Activated naive CD8-positive, alpha-beta T cell treated with anti-CD3 and anti-CD28 coated beads, Interleukin-2, amount 50 U/mL, for 24 hours (primary cell): ENCODE measurements at places on chromosomes 7 and 10.

DNA sequence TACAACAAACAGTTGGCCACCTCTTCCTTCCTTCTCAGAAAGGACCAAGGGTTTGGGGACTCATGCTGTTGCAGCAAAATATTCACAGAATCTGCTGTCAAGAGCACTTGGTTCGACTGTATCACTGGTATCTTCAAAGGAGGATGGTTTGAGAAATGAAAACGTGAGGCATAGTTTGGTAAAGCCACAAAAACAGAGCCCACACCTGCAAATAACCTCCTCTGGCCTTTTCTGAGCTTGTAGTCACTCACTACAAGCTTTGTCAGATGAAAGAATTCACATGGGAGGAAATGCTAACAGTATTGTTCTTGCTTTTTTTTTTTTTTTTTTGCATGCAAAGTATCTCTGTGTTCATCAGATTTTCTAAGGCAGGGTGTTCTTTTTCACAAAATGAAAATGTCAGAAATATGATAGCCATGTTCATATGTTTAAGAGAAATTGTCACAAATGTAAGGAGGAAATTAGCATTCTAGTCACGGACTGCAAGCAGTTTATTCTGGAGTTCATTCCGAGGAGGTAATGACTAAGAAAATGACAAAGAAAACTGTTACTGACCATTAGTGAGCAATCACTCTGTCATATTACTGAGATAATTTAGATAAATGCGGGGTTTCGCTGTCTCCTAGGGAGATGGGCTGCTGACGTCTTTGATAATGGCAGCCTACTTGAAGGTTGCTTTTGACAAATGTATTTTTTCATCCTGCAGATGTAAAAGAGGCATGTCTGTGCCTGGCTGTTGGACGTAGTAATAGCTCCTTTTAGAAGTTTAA lies 117.8 kb upstream of the MYO3A start:
- DNase-seq, result no peak

GRCh38 chr7:107592361-107593024 lies 12.4 kb downstream of the BCAP29 start:
- DNase-seq, result no peak

GRCh38 chr10:120572307-120572706 lies 115.3 kb downstream of the PLPP4 start:
- DNase-seq, result no peak

GRCh38 chr10:123380491-123381085 lies 226.4 kb downstream of the BUB3 start:
- DNase-seq, result no peak

GRCh38 chr7:17404006-17404405 lies 105.6 kb downstream of the AHR start:
- DNase-seq, result no peak

DNA sequence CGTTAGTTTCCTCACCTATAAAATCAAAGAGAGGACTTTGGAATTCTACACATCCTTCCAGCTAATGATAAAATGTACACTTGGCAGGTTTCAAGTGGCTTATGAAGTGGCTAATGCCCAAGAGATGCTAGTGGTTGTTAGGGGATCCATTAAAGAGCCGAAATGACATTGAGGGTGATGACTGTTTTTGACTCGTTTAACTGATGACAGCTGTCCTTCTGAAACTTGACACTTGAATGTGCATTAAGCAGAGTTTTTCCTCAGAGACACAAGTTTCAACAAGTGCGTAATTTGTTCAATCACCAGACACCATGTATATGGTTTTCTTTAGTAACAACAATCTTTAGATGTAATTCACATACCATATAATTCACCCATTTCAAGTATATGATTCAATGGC lies 1.6 kb upstream of the PRF1 start:
- no peak for DNase-seq

DNA sequence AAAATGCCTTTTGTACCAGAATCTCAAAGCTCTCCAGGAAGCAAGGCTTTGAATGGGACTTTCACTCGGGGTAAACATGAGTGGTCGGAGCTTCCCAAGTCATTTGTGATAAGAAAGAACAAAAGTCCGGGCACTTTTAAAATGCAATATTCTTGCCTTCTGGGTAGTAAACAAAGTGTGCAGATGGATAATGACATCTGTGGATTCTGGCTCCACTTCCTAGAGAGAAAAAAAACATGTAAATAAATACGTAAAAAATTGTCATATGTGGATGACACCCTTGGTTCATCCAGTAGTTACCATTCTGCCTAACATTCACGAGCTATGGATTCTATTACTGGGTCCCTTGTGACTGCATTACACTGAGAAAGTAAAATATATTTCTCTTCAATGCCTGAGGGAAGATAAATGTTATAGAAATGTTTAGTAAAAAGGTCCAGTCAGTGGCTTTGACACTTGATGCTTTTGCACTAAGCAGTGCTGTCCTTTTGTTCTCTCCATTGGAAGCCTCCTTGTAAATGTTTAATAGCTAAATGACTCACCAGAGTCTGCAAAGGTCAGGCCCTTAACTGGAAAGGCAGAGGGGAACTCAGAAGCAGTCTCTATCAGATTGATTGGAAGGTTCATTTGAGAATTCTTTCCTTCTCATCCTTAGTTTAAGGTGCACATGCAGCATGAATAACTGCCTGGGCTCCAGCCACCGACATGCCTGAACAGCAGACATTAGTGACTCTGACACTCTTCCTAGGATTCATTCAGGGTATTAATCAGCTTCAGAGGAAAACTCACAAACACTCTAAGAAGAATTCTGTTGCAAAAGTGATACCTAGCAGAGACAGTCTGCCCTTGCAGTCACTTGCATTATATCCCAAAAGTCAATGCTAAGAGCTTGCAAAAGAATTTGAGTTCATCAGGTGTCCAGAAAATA lies 11.7 kb upstream of the EDRF1 start:
- no peak for DNase-seq

- peak; percentile 16 for DNase-seq
Observed at GRCh38 chr7:18064242-18064838, 36.7 kb upstream of the PRPS1L1 start.

- DNase-seq, result no peak
Observed at GRCh38 chr7:105816266-105816843, 60.0 kb downstream of the ATXN7L1 start.

- no peak for DNase-seq
Observed at GRCh38 chr10:132001238-132001972, 19.7 kb upstream of the BNIP3 start.

DNA sequence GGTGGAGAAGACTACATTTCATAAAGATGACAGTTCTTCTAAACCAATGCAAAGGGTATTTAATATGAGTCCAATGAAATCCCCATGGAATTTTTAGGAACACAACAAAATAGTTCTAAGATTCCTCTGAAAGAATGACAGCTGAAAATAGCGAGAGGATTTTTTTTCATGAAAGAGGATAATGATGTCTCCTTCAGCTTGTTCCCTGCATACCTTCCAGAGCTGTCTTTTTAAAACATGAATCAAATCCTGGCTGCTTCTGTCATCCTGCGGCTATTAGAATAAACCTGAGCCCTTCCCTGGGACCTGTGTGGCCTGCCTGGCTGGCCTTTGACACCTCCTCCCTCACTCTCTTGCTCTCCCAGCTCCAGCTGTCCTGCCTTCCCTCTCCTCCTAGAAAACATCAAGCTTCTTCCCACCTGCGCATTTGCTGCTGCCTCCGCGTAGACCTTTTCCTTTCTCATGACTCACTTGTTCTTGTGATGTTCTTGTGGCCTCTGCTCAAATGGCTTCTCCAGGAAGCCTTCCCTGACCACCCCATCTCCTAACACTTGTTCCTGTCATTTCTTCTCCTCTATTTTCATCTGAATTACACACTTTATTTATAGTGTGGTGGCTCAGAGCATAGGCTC lies 57.4 kb downstream of the EEPD1 start:
- DNase-seq, result no peak

DNA sequence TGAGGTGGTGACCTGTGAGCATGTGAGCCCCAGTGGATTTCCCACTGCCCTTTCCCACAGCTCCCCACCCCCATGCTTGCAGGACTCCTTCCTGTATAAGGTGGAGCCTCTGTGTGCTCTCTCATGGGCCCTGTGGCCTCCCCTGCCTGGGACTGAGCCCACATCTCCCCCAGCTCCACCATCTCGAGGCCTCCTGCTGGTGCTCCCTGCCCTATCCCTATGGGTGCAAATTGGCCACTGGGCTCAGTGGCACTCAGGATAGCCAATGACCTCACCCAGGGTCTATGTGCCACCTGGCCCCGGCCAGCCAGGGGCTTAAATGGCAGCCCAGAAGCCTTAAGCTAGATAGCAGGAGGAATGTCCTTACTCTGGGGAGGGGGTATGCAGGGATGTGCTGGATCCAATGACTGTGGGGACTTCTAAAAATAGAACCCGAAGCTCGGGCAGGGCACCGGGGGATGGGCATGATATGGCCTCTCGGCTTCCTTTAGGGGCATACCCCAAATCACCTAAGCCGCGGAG lies 2.0 kb downstream of the LDB3 start:
- no peak for DNase-seq

- no peak for DNase-seq
Observed at GRCh38 chr10:77510695-77511094, 126.9 kb downstream of the KCNMA1 start.

DNA sequence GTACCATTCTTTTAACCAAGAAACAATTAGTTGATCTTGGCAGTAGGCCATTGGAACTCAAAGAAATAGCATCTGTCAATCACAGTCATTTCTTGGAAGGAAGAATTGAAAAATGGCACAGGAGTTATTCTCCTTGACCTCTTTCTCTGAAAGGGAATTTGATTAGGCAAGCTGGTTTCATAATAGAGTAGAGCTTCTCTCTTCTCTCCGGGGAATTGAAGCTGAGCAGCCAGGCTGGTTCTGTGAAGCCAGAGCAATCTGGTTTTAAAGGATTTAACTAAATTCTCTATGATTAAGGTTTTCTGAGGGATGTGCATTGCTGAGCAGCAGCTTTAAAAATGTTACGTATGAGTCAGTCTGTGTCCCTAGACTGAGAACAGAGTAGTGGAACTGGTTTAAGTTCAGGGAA lies 70.2 kb downstream of the AHCYL2 start:
- DNase-seq, result no peak

DNA sequence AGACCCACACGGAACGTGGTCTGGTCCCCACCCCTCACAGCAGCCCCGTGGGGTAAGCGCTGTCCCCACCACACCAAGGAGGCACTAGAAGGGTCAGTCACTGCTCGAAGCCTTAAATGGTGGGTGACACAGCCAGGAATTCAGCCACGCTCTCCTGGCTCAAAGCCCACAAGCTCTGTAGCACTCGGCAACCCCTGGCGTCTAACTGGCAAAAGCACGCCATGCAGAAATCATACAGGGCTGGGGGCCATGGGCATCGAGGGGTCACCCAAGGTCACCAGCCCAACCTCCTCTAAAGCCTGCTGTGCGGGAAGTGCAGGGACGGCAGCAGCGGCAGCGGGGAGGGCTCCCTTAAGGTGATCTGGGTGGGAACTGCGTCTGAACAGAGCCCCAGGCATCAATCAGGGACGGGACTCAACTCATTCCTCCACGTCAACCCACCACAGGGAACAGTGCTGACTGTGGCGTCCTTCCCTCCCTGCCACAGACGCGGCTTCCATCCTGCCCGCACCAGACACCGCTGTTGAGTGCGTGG lies 7.8 kb downstream of the GPER1 start:
- DNase-seq, result no peak

- DNase-seq, result no peak
Observed at GRCh38 chr10:43452356-43452914, 15.5 kb downstream of the ZNF487 start.

DNA sequence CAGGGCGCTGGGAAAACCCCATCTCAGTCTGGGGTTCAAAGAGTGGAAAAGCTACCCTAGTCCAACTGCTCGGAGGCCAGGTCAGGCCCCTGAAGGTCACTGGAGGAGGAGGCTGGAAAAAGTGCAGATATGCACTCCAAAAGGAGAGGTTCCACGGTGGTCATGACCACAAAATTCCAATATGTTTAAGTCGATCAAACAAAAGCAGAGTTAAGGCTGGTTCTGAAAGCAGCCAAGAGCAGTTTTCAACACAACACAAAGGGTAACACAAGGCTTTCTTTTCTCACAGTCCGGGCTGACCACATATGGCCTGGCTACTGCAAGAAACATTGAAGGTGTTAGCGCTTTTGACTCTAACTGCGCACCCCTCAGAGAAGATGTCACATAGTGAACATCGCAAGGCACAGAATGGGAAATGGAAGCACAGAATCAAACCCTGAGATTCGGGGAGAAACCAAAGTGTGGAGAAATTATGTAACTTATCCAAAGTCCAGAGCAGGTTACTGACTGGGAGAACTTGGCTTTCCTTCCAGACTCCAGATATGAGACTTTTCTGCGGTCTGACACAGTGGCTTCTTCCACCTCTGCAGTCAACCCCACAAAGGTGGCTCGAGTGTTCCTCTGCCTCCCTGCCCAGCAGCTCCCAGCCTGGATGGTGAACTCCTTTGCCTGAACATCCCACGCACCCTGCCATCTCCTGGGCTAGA lies 1.3 kb upstream of the GRB10 start:
- no peak for DNase-seq
